ENCODE measurements at places on chromosomes 1 and 21. TPM values are rescaled to one million over a fixed set of nuclear protein-coding genes. Genes with fewer than 3 reads are reported as not detected.

Gene EXTL1
- not detected for total RNA-seq

Gene OPRD1
- total RNA-seq = not detected

Gene NBPF10
- total RNA-seq = 4.5 TPM

Gene ATP1A2
- not detected for total RNA-seq

Gene IGSF3
- total RNA-seq = 0.68 TPM

Gene UBIAD1
- total RNA-seq = 31.3 TPM

Gene HRNR
- not detected for total RNA-seq

Gene SPATA21
- total RNA-seq = 0.11 TPM

Gene TMEM52
- total RNA-seq = not detected

Gene TTLL10
- total RNA-seq = 0.89 TPM

Gene C8A
- not detected for total RNA-seq

Gene LCE3E
- total RNA-seq = not detected

Gene TNFRSF18
- total RNA-seq = 29.8 TPM

Gene RPE65
- total RNA-seq = not detected

Gene TCHHL1
- not detected for total RNA-seq

Gene HSPA6
- total RNA-seq = 3.7 TPM

Gene FLG2
- total RNA-seq = not detected

Gene DCST2
- 0.23 TPM for total RNA-seq

Gene CFHR4
- not detected for total RNA-seq

Gene AGT
- not detected for total RNA-seq

Gene SPRR3
- not detected for total RNA-seq

Gene C1orf115
- 0.34 TPM for total RNA-seq

Gene C4BPB
- total RNA-seq = 1.1 TPM

Gene OR1C1
- total RNA-seq = not detected

Gene SELP
- 0.18 TPM for total RNA-seq

Gene CLCA4
- not detected for total RNA-seq

Gene CENPL
- 34.0 TPM for total RNA-seq

Gene LRRC40
- total RNA-seq = 21.9 TPM

Gene AZIN2
- total RNA-seq = 7.3 TPM

Gene FNDC10
- total RNA-seq = 8.8 TPM

Gene FGR
- 0.14 TPM for total RNA-seq

Data from T-helper 2 cell treated with Interferon-gamma antibody and Interleukin-4, amounts not matched to agents 100 ng/mL and 5 ng/mL, for 36 hours (primary cell).